ENCODE measurements at places on chromosomes 5 and 9. TPM values are rescaled to one million over a fixed set of nuclear protein-coding genes. Genes with fewer than 3 reads are reported as not detected.

DNA sequence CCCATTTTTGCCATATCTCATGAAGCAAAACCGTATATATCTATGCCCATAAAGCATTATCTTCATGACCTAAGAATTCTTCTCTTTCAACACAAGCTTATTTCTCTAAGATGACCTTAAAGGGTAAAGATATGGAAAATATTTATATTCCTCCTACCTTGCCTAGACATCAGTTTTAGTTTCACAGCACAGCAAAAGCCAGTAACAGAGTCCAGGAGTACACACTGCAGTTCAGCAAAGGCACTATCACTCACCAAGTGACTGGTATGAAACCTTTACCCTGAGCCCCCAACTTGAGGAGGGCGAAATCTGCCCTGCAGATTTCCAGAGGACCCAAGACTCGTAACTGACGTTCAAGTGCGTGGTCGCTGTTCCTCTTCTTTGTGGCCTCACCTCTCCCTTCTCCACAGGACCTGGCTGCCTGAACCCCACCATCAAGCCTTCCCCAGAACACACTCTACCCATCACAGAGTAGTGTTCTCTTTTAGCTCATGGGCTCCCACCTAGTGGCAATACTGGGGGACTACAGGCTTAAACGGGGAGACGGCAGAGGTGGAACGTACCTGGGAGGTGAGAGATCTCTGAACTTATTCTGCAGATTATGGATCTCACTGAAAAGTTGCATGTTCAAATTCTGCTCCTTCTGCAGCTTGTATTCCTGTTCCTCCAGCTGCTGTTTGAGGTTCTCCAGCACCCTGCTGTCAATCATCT, 141.0 kb downstream of the CDK5RAP2 start:
- peak; percentile 22 for DNase-seq

- peak; percentile 76 for DNase-seq
Measured at GRCh38 chr5:181217111-181217802, 5.8 kb upstream of the TRIM41 start.

DNA sequence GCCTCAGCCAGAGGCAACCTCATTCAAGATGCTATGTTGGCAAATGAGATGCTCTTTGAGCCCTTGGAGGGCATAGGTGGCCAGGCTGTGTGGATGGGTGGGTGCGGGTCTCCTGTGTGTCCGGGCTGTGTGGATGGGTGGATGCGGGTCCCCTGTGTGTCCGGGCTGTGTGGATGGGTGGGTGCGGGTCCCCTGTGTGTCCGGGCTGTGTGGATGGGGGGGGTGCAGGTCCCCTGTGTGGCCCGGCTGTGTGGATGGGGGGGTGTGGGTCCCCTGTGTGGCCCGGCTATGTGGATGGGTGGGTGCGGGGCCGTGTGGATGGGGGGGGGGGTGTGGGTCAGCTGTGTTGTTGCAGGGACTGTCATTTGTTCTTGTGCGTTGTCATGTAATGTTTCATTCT, 136.6 kb upstream of the COL5A1 start:
- no peak for DNase-seq

- no peak for DNase-seq
Measured at GRCh38 chr5:148816782-148817181, 9.6 kb upstream of the ADRB2 start.

DNA sequence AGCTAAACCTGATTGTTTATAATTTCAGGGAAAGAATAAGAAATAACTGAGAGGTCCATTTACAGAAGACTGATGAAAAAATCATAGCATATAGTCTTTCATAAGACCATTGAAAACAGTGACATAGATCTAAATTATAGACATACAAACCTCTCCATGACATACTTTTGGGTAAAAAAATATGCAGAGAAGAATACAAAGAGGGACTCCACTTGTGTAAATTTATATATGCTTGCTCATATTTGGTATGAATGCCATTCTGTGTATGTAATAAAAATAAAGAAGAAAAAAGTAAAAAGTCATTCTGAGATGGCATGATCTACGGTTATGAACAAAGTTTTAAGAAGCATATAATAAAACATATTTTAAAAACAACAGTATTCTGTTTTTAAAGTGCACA, 310.7 kb downstream of the ASTN2 start:
- no peak for DNase-seq

DNA sequence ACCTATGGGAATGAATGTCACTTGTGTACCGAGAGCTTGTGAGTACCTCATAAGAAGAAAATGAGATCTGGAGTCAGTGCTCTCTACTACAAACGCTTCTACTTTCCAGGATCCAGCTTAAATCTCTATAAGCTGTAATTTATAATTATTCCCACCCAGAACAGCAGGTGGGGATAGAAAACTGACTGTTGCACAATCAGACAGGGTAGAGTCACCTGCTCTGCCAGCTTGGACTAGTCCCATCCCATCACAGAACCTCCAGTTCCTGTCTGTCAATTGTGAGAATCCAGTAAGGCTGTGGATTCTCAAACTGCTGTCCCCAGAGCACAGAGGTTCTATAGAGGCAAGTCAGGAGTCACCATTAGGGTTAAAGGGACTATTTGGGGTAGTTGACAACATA, 2.0 kb downstream of the SPINK7 start:
- DNase-seq, result no peak

GRCh38 chr5:1736065-1736464, 63.6 kb downstream of the MRPL36 start:
- no peak for DNase-seq

- no peak for DNase-seq
Measured at GRCh38 chr5:125245216-125245615, 498.8 kb upstream of the ZNF608 start.

DNA sequence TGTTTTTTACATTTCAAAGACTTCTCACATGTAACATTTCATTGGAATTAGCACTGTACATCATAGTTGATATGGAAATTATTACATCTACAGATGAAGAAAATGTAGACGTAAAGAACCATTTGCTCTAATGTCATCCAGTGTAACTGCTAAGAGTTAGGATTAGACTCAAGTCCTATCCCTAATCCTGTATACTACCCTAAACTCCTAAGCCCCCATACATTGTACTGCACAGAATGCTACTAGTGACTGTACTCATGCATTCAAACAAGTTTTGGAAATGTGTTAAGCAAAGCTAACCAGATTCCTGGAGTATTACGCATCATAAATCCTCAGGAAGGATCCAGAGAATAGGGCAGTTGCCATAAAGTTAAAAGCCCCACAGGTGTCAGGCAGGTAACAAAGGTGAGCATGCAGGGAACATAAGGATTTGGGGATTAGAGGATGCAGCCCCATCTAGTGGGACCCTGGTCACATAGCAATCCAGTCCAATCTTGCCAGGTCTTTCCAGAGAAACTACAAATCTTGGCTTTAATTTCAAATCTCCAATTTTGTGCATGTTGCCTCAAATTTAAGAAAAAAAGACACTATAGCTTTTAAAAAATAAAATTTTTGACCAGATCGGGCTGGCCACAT, 32.0 kb downstream of the HAVCR1 start:
- DNase-seq, result peak; percentile 12

GRCh38 chr9:83340451-83340850, 197.8 kb downstream of the FRMD3 start:
- no peak for DNase-seq

GRCh38 chr9:112308588-112308987, 24.8 kb downstream of the PTBP3 start:
- DNase-seq, result no peak

DNA sequence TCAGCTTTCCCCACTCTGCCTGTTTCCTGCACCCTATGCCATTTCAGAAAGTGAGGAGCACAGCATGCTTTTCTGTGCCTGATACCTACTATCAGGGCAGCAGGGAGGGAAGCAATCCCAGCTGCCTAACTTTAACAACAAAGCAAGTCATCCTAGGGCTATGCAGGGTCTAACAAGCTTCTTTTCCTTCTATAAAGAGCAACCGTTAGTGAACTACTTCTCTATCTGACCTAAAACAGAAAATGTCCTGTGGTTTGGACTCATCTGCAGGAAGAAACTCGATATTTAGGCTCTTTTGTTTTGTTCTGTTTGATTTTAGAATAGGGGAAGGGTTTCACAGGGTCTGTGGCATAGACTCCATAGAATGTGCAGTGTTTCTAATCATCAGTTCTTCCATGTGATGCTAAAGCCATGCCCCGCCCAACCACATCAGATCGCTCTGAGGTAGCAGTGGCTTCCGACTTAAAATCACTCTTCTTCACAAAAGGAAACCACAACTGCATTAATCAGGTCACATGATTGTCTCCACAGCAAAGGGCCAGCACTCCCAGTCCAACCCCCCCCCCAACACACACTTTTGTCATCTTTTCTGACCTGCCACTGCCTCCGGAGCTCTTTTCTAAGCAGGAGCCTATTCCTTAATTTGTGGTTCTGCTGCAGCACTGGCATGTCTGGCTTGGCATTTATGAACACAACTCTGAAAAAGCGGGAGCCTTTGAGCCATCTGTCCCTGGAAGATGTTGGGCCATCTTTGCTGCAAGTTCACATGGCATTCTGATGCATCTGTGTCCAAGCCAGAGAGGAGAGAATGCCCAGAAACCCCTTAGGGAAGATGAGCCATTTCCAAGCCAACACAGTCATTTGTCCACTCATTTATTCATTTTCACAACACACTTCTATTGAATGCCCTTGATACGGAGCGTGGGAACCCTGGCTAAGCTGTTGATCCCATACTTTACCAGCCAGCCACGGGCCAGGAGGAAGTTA, 71.6 kb downstream of the CFAP90 start:
- no peak for DNase-seq

GRCh38 chr9:27033815-27034403, 28.4 kb upstream of the LRRC19 start:
- DNase-seq, result peak; percentile 58

GRCh38 chr9:126514037-126514821, 99.5 kb upstream of the LMX1B start:
- peak; percentile 67 for DNase-seq

- no peak for DNase-seq
Measured at GRCh38 chr9:108463932-108464606, 391.7 kb downstream of the ACTL7B start.

DNA sequence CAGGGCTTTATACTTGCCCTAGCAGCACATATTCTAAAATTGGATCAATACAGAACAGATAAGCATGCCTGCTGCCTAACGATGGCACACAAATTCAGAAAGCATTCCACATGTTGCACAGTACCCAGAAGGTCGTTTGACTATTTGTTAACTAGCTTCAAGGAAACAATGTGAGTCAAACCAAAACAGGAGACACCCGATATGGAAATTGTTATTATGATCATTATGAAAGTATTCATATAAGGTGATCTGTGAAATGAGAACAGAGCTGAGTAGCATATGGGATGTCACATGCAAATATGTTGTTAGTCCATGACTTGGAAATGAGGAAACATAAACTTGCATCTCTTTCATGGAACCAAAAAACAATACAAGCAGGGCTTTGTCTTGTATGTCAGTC, 56.3 kb upstream of the BICD2 start:
- no peak for DNase-seq

GRCh38 chr9:136936645-136937170, 7.8 kb downstream of the FBXW5 start:
- no peak for DNase-seq

DNA sequence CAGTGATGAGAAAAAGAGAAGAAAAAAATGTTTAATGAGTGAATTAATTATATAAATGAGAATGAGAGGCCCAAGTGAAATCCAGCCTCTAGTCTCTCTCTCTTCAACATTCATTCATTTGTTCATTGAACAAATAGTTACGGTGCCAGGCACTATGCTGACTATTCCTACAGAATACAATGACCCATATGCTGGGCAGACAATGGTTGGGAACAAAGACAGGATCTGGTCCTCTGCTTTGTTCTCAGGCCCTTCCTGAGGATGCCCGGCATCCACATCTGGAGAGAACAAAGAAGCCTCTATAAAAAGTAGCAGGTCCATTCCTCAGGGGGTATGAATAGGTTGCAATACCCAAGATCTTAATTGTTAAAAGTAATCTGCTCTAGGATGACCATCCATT, 6.9 kb downstream of the ADAM19 start:
- no peak for DNase-seq

GRCh38 chr5:72842816-72843215, 26.4 kb downstream of the TNPO1 start:
- DNase-seq, result peak; percentile 30

GRCh38 chr9:78032730-78033457, 1.3 kb upstream of the GNAQ start:
- peak; percentile 26 for DNase-seq

GRCh38 chr9:33223696-33224095, 16.3 kb upstream of the SPINK4 start:
- no peak for DNase-seq

GRCh38 chr5:147560718-147561331, 51.0 kb upstream of the DPYSL3 start:
- DNase-seq, result no peak

DNA sequence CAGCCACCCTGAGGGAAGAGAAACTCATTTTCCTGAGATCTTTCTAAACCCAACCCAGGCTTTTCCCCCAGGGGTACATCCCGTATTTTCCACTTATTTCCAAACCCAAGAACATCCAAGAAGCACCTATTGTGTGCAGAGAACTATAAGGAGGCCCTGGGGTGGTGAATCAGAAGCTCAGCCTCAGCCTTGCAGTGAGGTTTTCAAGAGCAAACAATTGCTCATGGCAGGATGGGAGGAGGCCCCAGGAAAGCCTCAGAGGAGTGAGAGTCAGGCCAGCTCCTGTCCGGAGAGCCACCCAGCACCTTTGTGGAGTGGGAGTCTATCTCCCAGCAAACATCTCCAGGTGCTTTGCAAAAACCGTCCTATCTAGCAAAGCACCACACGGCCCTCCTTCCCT, 19.2 kb downstream of the NIPAL4 start:
- DNase-seq, result no peak

The SPINK4 gene
- not detected for total RNA-seq

The KCTD16 gene
- 0.27 TPM for total RNA-seq

The PAPPA gene
- total RNA-seq, result not detected

The NUP155 gene
- 74.6 TPM for total RNA-seq

The DDX4 gene
- total RNA-seq, result not detected

The DAPK1 gene
- 3.3 TPM for total RNA-seq

The SPATA31C1 gene
- total RNA-seq, result not detected

The ABLIM3 gene
- total RNA-seq, result 0.24 TPM

The PCDHGA3 gene
- total RNA-seq, result not detected

The SH2D3C gene
- total RNA-seq, result 34.5 TPM

The PCDHGA5 gene
- total RNA-seq, result not detected

The KCNN2 gene
- total RNA-seq, result not detected

The FAM120A gene
- total RNA-seq, result 124 TPM

The CA9 gene
- 1.6 TPM for total RNA-seq

The NEK6 gene
- 16.1 TPM for total RNA-seq

The SLC45A2 gene
- not detected for total RNA-seq
